ENCODE measurements at places on chromosomes 5 and 9.
A peak's percentile ranks its signal among the peaks of the same experiment; 100 is the strongest.

DNA sequence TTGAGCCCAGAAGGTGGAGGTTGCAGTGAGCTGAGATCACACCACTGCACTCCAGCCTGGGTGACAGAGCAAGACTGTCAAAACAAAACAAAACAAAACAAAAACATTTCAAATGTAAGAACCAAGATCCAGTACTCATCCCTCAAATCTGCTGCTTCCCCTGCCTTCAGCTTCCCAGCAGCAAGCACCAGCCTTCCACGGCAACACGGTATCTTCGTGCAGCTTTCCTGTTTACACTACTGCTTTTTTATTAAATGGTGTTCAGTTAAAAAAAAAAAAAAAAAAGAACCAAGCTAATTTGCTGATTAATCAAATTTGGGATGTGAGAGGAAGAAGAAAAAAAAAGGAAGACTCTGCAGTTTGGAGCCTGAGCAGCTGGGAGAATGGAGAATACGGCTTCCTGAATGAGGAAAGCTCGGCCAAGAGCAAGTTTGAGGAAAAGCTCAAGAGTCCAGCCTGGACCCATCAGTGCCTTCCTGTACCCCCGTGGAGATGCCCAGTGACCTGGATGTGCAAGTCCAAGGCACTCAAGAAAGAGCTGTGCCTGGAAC, 28.0 kb upstream of the SLC2A8 start:
- no peak for DNase-seq

GRCh38 chr5:56963246-56963645, 11.3 kb upstream of the MIER3 start:
- DNase-seq = no peak

DNA sequence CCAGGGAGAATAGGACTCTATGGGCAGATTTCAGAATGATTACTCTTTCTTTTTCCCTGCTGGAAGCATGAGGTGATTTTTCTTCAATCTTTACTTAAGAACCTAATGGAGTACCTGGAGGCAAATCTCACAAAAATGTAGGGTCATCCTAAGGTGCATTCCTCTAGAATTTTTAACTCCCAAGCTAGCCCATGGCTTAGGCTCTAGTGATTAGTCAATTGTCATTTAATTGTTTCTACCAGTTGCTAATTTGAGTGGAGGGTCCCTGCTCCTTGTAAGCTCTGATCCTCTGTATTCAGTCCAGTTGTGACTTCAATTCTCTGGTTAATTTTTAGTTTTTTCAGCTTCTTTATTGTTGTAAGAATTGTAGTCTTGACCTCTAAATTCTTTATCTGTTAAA, 467.0 kb downstream of the HTR1A start:
- DNase-seq = no peak

DNA sequence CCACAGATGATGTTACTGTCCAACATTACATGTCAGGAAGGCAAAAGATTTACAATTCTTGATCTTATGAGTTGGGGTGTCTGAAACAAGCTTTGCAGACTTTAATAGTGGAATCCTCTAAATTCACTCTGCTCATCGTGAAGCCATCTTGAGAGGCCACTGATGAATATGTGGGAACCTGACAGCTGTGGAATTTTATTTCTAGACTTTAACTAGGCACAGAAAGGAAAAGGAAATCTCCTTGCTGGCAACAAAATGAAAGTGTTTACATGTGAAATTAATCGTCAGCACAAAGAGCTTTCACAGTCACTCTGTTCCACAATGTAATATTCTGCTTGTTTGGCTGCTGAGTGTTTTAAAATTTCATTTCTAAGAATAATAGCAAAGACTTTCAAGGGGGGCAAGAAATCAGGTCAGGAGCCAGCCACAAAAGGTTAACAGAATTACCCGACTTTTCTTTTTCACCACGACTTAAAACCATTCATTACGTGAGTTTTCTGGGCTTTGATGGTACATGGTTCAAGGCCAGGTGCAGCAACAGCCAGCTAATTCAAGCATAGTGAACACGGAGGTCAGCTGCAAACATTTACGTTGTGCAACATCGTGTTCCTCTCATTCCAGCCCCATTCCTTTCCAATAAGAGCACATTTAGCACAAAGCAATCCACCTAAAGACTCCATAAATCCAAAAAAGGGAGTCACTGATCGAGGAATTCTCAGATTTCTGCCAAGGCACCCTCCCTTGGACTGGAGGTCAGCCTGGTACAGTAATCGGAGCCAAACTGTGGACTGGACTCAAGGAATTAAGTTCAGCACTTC, 14.6 kb downstream of the NREP start:
- DNase-seq = peak; percentile 94

DNA sequence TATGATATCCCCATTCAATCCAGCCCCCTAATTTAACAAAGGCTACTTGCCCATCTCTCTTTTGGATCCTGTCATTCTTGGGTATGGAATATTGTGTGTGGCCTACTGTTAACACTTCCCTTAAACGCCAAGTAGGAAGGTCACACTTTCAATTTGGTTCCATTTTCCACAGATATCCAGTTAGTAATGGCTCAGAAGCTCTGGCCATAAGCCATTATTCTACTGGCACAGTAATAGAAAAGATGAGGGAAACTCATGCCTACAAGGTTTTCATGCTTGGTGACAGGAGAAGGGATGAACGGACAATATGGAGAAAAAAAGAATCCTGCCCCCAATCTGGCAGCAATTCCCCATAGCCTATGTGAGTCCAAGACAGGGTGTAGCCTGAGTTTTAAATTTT, 227.6 kb downstream of the CRB2 start:
- DNase-seq = no peak

- peak; percentile 23 for DNase-seq
These were observed 95.8 kb upstream of the KLF9 start for GRCh38 chr9:70510157-70510770.

DNA sequence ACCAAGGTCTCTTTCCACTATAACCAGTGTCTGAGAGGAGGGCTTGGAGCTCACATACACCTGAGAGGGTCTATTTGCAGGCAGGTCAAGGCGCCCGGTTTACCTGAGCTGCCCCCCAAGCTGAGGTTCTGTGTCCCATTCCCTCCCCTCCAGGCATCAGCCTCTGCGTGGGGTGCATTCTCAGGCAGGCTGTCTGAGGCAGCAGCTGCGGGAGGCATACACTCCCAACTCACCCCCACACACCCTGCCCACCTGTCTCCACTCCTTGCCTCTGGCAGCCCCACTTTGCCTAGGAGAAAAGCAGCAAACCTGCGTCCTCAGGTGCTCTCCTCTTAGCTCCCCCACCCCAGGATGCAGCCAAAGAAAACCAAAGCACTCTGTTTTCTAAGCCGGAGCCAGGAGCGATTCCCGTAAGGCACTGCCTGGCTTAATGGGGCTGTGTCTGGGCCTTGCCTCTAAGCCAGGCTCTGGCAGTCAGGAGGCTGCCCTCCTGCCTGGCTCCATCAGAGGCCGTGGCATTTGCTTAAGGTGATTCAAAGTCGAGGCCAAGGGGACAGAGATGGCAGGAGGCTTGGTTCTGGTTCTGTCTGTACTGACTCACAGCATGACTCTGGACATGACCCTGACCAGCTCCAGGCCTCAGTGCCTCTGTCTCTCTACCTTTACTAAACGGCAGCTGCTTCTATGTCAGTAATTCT, 139.2 kb upstream of the TRIM32 start:
- DNase-seq = no peak

GRCh38 chr5:43400082-43400481, 12.1 kb downstream of the CCL28 start:
- no peak for DNase-seq

DNA sequence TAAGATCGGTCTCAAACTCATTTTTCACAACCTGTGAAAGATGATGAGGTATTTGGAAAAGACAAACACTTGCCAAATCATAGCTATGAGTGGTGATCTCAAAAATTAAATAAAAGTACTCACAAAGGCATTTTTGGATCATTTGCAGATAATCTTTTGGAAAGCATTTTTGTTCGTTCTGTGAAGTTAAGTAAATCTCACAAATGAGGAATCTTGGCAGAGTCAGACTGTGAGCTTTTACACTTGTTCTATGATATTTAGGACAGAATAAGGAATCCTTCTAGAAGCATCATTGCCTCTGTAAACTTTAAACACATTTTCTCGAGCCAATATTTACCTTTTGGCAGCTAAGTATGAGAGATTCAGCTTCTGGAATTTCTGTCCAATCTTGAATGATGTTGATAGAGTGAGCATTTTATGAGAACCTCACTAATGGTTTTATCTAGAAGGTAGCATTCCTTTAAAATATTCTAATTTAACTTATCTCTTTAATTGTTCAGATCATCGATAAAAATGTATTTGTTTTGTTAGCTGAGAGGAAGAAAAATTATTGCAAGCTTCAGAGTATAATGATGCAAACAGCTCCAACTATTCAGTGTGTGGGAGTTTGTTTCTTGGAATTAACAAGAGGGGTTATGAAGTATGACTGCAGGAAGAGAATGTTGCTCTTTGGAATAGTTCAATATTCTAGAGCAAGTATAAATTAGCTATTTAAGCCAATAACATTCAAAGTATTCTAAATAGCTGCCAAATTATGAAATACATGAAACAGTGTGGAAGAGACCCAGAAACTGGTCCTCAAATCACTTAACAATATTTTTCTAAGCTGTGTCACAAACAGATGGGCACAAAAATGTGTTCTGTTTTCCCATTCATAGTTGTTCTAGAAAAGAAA, 48.6 kb upstream of the SLCO6A1 start:
- DNase-seq = no peak

- DNase-seq = no peak
These were observed 20.3 kb upstream of the ENC1 start for GRCh38 chr5:74660873-74661272.

GRCh38 chr5:36269478-36269877, 27.8 kb upstream of the NADK2 start:
- DNase-seq = no peak

- peak; percentile 79 for DNase-seq
These were observed 110.5 kb downstream of the JMY start for GRCh38 chr5:79346420-79346824.

- no peak for DNase-seq
These were observed 39.8 kb downstream of the STARD4 start for GRCh38 chr5:111472579-111472978.

- no peak for DNase-seq
These were observed 114.0 kb upstream of the BASP1 start for GRCh38 chr5:17103461-17103860.

DNA sequence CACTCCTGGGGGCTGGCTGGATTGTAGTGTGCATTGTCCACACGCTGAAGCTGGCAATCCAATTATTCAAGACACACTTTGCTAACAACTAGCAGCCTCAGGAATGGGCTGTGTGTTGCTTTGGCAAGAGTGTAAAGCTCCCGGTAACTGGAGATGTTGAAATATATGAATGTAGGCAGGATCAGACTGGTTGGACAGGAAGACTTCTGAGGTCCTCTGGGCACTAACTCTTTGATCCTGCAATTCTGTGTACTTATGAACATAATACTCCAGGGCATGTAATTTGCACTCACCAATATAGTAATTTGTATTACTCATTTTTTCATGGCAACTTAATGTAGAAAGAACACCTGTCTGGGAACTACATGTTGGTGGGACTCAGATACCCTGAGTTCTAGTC, 106.7 kb upstream of the SLC28A3 start:
- no peak for DNase-seq

DNA sequence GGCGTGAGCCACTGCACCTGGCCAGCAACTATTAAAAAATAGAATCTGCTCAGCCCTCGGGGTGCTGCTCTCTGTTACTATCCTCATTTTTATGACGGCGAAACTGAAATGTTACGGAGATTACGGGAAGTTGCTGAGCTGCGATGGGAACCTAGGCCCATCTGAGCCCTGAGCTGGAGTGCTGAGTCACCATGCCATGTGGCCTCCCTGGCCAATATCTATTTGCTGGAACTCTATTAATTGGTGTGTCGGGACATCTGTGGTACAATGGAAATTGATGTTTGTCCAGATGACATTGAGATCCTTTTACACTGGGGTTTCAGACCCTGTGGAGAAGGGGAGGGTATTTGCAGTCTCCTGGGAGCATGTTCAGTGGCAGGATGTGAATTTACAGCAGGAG, 8.1 kb downstream of the PRDM12 start:
- DNase-seq = no peak

DNA sequence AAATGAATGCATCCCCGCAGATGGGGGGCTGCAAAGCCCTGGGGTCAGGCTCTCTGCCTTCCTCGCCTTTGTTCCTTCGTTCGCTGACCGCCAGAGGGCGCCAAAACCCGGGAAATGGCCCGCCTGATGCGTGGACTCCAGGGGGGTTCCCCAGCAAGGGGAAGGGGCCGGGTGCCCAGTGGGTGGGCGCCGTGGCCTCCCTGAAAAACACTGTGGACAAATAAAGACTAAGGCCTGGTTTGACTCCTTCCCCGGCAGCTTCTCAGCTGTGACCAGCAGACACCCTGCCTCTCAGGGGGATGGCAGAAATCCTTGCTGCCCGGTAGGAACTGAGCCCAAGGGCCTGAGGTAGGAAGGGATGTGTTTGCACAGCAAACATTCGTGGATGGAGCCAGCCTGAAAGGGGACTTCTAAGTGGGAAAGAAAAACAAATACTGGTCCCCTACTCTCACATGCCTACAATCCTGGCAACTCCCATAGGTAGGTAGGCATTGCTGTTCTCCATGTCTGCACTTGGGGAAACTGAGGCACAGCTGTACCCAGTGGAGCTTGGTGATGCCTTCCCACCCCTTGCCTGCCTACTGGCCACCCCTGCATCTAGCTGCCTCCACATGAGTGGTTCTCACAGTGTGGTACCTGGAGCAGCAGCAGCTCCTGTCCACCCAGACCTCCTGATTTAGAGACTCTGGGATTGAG, 57.7 kb downstream of the DUSP1 start:
- DNase-seq = peak; percentile 33

GRCh38 chr5:6036006-6036405, 342.3 kb downstream of the MED10 start:
- DNase-seq = no peak

All from EL (cell line).